ENCODE measurements at places on chromosomes 3 and 15.

GRCh38 chr3:158748237-158748828 is 16.1 kb upstream of the RARRES1 start:
- DNase-seq = no peak

DNA sequence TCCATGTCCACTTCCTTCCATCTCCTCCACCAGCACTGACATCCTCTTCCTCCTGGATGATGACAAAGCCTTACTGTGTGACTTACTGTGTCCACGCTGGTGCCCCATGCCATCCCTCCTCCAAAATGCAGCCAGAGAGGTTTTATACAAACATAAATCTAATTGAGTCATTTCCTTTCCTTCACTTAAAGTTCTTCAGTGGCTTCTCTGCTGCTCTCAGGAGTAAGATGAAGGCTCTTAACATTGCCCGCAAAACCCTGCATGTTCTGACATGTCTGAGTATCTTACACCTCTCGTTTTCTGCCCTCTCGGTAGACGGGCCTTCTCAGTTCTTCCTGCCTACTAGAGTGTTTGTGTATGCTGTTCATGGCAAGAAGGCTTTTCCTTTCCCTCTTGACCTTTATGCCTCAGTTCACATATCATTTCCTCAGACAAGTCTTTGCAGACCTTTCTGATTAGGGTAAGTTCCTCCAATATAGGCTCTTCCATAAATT is 175.5 kb downstream of the CFAP20DC start:
- no peak for DNase-seq

GRCh38 chr3:172293093-172293492 is 155.2 kb downstream of the GHSR start:
- no peak for DNase-seq

DNA sequence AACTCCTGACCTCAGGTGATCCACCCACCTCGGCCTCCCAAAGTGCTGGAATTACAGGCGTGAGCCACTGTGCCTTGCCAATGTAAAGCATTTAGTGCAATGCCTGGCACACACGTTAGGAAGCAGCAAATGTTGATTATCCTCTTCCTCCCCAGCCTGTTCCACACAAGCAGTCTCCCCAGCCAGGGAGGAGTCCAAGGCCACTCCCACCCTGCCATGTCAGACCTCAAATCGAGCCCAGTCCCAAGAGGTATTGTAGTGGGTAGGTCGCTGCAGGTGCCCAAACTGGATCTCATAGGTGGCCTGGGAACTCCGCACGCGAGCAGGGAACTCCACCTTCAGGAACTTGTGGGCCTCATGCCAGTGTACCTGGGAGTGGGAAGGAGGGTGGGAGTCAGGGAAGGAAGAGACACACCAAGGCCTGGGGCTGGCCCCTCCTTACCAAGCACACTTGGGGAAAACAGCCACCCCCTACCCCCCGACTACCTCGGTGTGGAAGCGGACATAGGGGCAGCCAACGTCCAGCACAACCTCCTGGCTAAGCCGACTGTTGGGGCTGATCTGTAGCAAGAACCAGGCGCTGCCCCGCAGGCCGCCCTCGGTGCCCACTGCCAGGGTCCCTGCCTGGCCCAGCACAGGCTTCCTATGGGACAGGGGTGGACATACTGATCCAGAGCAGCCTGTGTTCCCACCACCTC is 10.3 kb downstream of the MAN2C1 start:
- DNase-seq = no peak

- DNase-seq = no peak
Observed at GRCh38 chr15:68990231-68990991, 24.1 kb upstream of the NOX5 start.

DNA sequence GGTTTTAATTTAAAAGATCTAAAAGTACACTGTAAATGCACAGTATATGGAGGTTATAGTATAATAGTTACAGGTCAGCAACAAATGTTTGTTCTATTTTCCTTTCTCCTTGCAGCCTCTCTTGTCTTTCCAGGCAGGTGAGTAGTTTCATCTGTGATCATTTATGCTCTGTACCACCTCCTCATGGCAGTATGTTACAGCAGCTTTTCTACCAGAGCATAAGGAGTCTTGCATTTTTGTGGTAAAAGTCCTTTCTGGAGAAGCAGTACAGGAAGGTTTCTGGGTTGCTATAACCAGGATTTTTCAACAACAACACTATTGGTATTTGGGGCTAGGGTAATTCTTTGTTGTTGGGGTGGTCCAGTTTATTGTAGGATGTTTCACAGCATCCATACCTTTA is 59.5 kb downstream of the ZNF609 start:
- DNase-seq = no peak

Data from stimulated activated CD4-positive, alpha-beta T cell treated with anti-CD3 and anti-CD28 coated beads, Interleukin-1b, Interleukin-23, amount 100 ng/mL, for 1 hour (primary cell).